Mesendoderm (in vitro differentiated cells): ENCODE measurements at places on chromosomes 4 and X.

- no peaks in the 10 kb centered on the region for H3K36me3 ChIP-seq
- no peak overlapping the region for H3K27ac ChIP-seq
- no peak for DNase-seq
- H3K4me3 ChIP-seq, result no peak overlapping the region
- H3K4me1 ChIP-seq, result no peaks in the 10 kb centered on the region
Measured at GRCh38 chr4:45241976-45242375, 515.6 kb upstream of the GNPDA2 start.

DNA sequence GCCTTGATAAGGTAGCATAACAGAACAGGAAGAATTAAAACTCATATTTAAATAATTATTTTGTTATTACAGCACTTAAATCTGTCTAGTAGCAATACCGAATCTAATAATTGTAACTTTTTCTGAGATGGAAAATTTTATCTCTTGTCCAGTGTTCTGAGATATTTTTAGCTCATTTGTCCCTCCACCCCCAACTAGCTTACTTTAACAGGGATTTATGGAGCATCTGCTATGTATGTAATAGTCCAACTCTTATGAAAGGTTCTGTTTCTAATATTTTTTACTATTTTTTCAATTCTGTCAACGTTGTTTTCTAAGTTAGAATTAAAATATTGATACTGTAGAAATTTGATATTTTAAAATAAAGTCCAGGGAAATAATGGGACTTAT is 38.2 kb upstream of the NUDT6 start:
- DNase-seq, result no peak
- no peaks in the 10 kb centered on the region for H3K36me3 ChIP-seq
- no peak overlapping the region for H3K27ac ChIP-seq
- no peaks in the 10 kb centered on the region for H3K4me1 ChIP-seq
- H3K4me3 ChIP-seq, result no peak overlapping the region
- no peaks in the 10 kb centered on the region for H3K27me3 ChIP-seq

GRCh38 chr4:42710329-42710728 is 53.4 kb upstream of the ATP8A1 start:
- no peak for DNase-seq
- no peaks in the 10 kb centered on the region for H3K27me3 ChIP-seq
- no peak overlapping the region for H3K27ac ChIP-seq
- no peaks in the 10 kb centered on the region for H3K36me3 ChIP-seq
- H3K4me3 ChIP-seq, result no peak overlapping the region

DNA sequence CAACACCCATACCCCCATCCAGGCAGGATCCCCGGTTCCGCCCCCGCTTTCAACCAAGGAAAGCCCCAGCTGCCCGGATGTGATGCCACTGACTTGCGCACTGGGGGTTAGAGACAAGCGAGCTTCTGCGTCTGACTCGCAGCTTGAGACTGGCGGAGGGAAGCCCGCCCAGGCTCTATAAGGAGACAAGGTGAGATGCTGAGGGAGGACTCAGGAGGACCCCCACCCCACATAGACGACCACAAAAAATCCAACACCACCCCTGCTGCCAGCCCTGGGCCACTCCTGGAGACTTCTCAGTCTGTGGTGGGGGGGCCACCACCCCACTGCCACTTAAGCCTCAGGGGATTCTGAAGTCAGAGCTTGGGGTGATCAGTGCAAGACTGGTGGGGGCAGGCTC is at the start of gene MAGEA4:
MAGEA4 (plus strand) TSS at position 110 of the 400 bp plus-strand sequence. CDS start 10,776 bp downstream, outside the sequence.
- no peaks in the 10 kb centered on the region for H3K27me3 ChIP-seq
- no peak for DNase-seq
- no peaks in the 10 kb centered on the region for H3K36me3 ChIP-seq
- no peaks in the 10 kb centered on the region for H3K4me1 ChIP-seq

- no peak for DNase-seq
- H3K4me1 ChIP-seq, result no peaks in the 10 kb centered on the region
- no peaks in the 10 kb centered on the region for H3K27me3 ChIP-seq
- no peak overlapping the region for H3K4me3 ChIP-seq
Measured at GRCh38 chrX:94414746-94415145, 740.7 kb downstream of the FAM133A start.

- no peaks in the 10 kb centered on the region for H3K4me1 ChIP-seq
- no peak overlapping the region for H3K4me3 ChIP-seq
- peaks cover 3% of the 10 kb centered on the region for H3K36me3 ChIP-seq
- H3K27me3 ChIP-seq, result no peaks in the 10 kb centered on the region
Measured at GRCh38 chrX:70500826-70501225, 56.2 kb downstream of the DLG3 start.
